Amygdala (tissue), 56 donors: ENCODE measurements at places on chromosomes 4 and X.

- no peak for DNase-seq
These were observed 20.1 kb upstream of the ADRA2C start for GRCh38 chr4:3745886-3746656.

DNA sequence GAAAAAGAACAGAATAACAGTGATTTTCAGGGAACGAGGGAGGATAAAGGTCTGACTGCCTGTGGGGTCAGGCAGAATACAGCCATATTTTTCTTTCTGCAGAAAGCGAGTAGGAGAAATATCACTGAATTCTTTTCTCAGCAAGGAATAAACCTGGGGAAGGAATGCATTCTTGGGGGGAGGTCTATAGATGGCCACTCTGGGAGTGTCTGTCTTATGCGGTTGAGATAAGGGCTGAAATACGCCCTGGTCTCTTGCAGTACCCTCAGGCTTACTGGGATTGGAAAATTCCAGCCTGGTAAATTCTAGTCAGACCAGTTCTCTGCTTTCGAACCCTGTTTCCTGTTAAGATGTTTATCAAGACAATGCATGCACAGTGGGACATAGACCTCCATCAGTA lies 26.3 kb downstream of the CNGA1 start:
- DNase-seq: no peak

- DNase-seq: no peak
These were observed 677 bp upstream of the CENPC start for GRCh38 chr4:67546004-67546356.

GRCh38 chrX:72478853-72479252 lies 93.8 kb downstream of the HDAC8 start:
- DNase-seq: no peak

DNA sequence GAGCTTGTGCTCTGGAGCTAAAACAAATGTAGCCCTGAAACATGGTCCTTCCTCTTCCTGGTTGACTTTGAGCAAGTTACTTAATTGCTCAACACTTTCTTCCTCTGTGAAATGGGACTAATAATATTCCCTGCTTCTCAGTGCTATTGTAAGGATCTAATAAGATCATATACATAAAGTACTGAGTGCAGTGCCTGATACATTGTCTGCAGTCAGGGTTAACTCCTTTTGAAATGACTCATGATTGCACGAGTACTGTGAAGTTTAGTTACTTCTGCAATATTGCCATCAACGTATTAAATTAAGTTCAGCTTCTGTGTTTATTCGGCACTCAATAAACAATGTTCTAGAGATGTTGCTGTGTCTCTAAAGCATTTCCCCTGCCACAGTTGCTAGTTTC lies 91.8 kb upstream of the HPRT1 start:
- DNase-seq: no peak

GRCh38 chr4:122403861-122404260 lies 25.1 kb downstream of the ADAD1 start:
- DNase-seq: no peak
